ENCODE measurements at places on chromosomes 5 and 9. TPM values are rescaled to one million over a fixed set of nuclear protein-coding genes. Genes with fewer than 3 reads are reported as not detected.

ACO1 gene
- 22.9 TPM for polyA plus RNA-seq

ELOVL7 gene
- polyA plus RNA-seq: 0.16 TPM

IRX1 gene
- 0.28 TPM for polyA plus RNA-seq

PTGES gene
- polyA plus RNA-seq: 9.5 TPM

DND1 gene
- polyA plus RNA-seq: not detected

GLRA1 gene
- not detected for polyA plus RNA-seq
